ENCODE measurements at places on chromosomes 5 and 9.

DNA sequence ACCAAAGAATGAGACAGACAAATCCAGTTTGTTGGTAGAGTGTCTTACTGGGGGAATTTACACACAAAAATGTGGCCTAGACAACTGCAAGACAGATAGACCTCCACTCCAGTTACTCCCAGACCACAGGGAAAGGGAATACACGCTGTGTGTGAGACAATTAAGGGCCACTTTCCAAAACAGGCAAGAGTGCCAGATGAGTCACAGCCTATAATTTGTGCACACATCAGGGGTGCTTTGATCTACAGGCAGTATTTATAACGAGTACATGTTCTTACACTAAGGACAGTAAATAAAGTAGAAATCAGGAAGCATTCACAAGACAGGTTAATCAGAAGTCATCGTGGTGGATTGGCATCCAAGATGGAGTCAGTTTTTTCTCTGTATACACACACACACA lies 114.8 kb downstream of the ZNF622 start:
- no peak for DNase-seq

DNA sequence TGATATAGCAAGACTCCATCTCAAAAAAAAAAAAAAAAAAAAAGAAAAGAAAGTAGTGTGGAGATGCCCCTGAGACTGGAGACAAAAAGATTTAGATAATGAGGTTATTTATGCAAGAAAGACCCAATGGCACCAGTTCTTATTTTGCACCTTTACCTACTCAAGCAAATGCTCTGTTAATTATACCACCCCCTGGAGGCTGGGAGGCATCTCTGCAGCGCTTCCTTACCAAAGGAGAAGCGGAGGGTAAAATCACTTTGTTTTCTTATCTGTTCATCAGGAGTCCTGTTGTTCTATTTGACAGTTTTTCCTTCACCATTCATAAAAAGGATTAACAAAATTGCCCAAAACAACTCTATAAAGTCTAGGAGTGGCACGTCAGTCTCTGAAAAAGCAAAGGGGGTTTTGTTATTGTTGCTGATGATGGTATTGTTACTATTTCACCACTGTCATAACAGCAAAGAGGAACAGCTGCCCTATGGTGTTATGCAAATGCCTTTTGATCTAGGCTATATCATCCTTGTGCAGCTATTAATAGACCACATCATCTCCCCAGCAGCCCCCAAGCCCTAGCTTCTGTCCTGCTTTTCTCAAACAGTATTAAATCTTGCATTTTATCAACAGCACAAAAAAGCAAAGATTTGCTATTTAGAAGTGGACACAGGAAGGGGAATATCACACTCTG lies 174.0 kb downstream of the PALM2AKAP2 start:
- DNase-seq = no peak

GRCh38 chr5:105504-106070 lies 13.6 kb downstream of the PLEKHG4B start:
- no peak for DNase-seq

- no peak for DNase-seq
Observed at GRCh38 chr9:21810388-21810787, 8.0 kb downstream of the MTAP start.

DNA sequence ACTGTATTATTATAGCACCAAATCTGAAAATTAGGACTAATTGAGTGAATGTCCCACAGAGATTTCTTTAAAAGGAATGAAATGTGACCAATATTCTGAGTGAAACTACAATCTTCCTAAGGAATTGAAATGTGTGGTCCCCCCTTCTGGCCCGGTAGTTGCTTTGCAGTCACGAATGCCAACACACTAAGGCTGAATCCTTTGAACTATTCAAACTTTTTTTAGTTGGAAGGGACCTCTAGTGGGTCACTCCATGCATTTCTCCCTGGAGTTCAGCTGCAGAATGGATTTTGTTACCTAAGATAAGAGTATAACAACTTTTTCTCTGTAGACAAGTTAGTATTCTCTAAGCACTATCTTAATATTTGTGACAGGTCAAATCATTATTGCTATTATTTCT lies 2.8 kb downstream of the CDH6 start:
- DNase-seq = peak; percentile 1

GRCh38 chr5:139243425-139243970 lies 45.3 kb upstream of the SIL1 start:
- DNase-seq = no peak

All from Kasumi-1 (cell line).